Osteoblast (primary cell): ENCODE measurements at places on chromosomes 16 and 17. TPM values are rescaled to one million over a fixed set of nuclear protein-coding genes. Genes with fewer than 3 reads are reported as not detected.

DNA sequence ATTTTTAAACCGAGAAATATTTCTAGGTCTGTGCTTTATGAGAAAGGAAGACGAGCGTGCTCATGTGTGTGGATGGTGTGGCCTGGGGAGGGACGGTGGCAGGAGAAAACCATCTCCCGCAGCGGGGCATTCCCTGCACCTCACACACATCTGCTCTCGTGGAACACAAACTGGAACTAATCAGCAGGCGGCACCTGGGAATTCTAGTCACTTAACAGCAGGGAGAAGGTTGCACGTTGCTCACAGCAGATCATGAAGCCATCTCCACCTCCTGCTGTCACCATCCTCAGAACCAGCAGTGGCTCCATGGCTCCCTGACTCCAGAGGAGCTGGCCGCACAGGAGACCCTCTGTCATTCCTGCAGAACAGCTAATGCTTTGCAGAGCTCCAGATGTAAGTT is 35.2 kb downstream of the ADCY9 start:
- H3K4me1 ChIP-seq = peaks cover 6% of the 10 kb centered on the region
- no peaks in the 10 kb centered on the region for H3K36me3 ChIP-seq
- no peak overlapping the region for H3K27ac ChIP-seq
- H3K4me3 ChIP-seq = no peak overlapping the region

DNA sequence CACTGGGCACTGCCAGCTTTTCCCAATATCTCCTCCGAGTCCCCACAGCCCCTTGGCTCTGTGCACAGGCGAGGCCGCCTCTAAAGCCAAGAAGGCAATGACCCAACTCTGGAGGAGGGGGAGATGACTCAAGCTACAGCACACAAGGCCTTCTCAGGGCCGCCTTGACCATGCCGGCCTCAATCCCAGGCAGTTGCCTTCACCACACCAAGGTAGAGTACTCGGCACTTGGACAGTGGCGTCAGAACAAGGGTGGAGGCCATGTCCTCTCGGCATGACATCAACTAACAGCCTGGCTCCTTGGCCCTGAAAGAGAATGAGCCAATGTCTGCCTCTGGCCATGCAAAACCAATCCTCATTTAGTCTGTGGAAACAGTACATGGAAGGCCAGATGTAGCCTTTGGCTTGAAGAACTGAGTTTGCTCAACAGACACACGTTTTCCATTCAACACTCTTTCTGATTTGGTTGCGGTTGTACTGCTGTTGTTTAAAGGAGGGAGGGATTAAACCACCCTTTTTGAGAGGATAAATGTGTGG is 139.6 kb downstream of the XYLT1 start:
- no peak for DNase-seq
- no peaks in the 10 kb centered on the region for H3K36me3 ChIP-seq
- H3K27ac ChIP-seq = no peak overlapping the region
- H3K27me3 ChIP-seq = no peaks in the 10 kb centered on the region
- H3K4me3 ChIP-seq = no peak overlapping the region

GRCh38 chr17:49512296-49513043 is 17.4 kb downstream of the NGFR start:
- H3K27me3 ChIP-seq = peaks cover 11% of the 10 kb centered on the region
- H3K4me3 ChIP-seq = no peak overlapping the region
- no peaks in the 10 kb centered on the region for H3K36me3 ChIP-seq
- peaks cover 24% of the 10 kb centered on the region for H3K4me1 ChIP-seq

DNA sequence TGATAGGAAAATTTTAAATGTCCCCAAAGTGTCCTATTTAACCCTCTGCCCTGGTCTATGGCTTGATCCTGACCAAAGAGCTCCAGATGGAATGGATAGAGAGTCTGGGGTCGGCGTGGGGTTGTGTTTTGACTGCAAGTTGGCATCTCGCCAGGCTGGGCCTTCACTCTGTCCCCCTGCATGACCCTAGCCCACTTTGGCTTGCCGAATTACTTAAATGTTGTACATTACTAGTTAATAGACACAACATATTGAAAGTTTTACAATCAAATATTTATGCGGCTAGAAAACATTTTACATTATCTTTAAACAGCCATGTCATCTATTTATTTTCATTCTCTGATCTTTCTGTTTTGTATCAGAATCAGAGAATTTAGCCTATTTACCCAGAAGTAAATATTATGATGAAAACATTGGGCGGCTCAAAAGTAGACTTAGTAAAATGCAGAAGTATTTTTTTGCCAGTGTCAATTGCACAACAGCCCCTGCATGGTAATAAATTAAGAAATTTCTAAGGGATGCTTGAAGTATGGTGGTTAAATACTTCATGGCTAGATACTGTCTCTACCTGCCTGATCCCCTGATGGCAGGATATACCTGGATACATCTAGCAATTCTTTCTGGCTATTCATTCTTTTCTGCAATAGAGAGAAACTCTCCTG is 18.8 kb upstream of the MYOCD start:
- H3K27ac ChIP-seq = no peak overlapping the region
- no peaks in the 10 kb centered on the region for H3K4me1 ChIP-seq
- H3K36me3 ChIP-seq = no peaks in the 10 kb centered on the region
- H3K4me3 ChIP-seq = no peak overlapping the region
- DNase-seq = no peak
- H3K27me3 ChIP-seq = no peaks in the 10 kb centered on the region

Gene C16orf86
- 6.2 and 6.9 TPM in 2 replicates for total RNA-seq

GRCh38 chr16:19138601-19139000 is 24.8 kb downstream of the ITPRIPL2 start:
- H3K36me3 ChIP-seq = no peaks in the 10 kb centered on the region
- no peaks in the 10 kb centered on the region for H3K27me3 ChIP-seq
- no peak overlapping the region for H3K4me3 ChIP-seq
- peaks cover 14% of the 10 kb centered on the region for H3K4me1 ChIP-seq
- H3K27ac ChIP-seq = no peak overlapping the region
- DNase-seq = peak; percentile 58

DNA sequence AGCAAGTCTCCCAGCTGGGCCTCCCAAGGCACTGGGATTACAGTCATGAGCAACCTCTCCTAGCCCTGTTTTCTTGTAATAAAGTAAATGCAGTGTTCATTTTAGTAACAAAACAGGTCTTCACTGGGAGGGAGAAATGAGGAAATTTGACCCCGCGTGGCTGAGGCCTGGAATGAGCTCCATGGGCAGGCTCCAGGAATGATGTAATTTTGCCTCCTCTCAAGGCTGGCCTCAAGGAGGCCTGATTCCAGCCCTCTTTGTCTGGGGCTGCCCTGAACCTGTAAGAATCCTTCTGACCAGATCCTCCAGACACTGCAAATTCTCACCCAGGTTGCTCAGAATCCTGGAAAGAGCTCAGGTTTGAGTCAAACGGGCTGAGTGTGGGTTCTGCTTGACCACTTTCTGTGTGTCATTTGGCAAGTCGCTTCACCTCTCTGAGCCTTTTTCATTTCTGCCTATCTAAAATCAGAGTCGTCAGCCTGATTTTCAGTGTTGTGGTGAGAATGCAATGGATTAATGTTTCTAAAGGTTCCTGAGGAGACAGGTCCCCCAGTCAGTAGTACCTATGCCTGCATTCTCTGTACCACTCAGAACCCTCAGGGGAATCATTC is 57.1 kb downstream of the RAB11FIP4 start:
- peak; percentile 88 for DNase-seq
- no peaks in the 10 kb centered on the region for H3K36me3 ChIP-seq
- no peak overlapping the region for H3K27ac ChIP-seq
- no peaks in the 10 kb centered on the region for H3K27me3 ChIP-seq
- H3K4me3 ChIP-seq = no peak overlapping the region

Gene PYY
- total RNA-seq = not detected in 2 replicates

Gene SHISA9
- total RNA-seq = under 0.01 TPM in 2 replicates

Gene NPIPA2
- 0.72 TPM in 1 of 2 replicates, not detected in the other for total RNA-seq

- no peaks in the 10 kb centered on the region for H3K36me3 ChIP-seq
- H3K27me3 ChIP-seq = peaks cover 10% of the 10 kb centered on the region
- no peak overlapping the region for H3K4me3 ChIP-seq
- no peak overlapping the region for H3K27ac ChIP-seq
Measured at GRCh38 chr17:72489272-72489641, 368.4 kb downstream of the SOX9 start.

- H3K36me3 ChIP-seq = no peaks in the 10 kb centered on the region
- H3K4me3 ChIP-seq = no peak overlapping the region
- H3K27me3 ChIP-seq = no peaks in the 10 kb centered on the region
- peaks cover 16% of the 10 kb centered on the region for H3K4me1 ChIP-seq
- H3K27ac ChIP-seq = no peak overlapping the region
- DNase-seq = peak; percentile 92
Measured at GRCh38 chr17:31525801-31526549, 134.5 kb downstream of the RAB11FIP4 start.

DNA sequence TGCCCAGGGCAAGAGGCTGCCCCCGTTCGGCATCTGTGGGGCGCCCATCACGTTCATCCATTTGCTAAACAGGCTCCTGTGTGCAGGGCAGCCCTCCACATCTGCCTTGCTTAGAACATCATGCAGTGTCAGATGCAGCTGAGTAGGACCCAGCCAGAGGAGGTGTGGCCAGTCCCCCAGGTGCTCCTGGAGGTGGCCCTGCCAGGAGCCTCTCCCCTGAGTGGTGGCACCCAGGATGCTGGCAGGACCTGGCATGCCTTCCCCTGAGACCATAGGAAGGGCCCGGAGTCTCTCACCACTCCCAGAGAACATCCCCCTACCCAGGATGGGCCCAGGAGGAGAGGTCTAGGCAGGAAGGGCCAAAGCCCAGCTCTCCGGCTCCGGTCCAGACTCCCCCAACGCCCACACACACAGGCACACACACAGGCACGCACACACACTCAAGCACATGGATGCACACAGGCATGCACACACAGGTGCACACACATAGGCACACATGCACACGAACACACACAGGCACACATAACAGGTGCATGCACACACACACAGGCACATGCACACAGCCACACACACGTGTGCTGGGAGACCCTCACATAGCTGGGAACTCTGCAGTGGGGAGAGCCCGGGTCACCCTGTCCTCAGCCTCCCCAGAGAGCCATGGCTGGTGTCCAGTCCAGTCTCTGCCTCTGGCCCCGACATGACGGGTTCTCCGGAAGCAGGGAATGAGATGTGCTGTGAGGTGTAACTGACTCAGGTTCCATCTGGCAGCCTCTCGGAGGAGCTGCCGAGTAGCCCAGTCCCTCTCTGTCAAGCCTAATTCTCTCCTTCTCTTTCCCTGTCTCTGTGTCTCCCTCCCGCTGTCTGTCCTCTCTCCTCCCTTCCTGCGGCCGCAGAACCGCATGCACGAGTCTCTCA is 74.6 kb downstream of the AMFR start:
- no peaks in the 10 kb centered on the region for H3K4me1 ChIP-seq
- DNase-seq = peak; percentile 88
- no peaks in the 10 kb centered on the region for H3K27me3 ChIP-seq
- H3K36me3 ChIP-seq = no peaks in the 10 kb centered on the region
- no peak overlapping the region for H3K4me3 ChIP-seq

DNA sequence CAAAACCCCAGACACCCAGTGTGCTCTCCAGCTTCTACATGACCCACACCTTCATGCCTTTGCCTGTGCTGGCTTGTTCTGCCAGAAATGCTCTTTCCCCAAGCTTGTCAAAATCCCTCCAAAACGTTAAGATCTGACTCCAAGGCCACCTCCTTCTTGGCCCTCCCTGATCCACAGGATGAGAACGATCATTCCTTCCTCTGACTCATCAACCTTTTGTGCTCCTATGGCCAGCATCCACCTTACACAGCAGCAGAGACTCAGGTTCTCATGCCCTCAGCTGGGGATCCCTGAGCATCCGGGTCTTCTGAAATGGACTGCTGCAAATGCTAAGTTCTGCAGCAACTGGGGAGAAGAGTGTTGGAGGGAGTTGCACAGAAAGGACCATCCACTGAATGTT is 2.9 kb downstream of the ZBTB4 start:
- no peak overlapping the region for H3K4me3 ChIP-seq
- H3K4me1 ChIP-seq = peaks cover 34% of the 10 kb centered on the region
- peak overlapping the region; percentile 93 for H3K27ac ChIP-seq
- no peaks in the 10 kb centered on the region for H3K27me3 ChIP-seq
- peak; percentile 80 for DNase-seq

- no peaks in the 10 kb centered on the region for H3K27me3 ChIP-seq
- no peak overlapping the region for H3K27ac ChIP-seq
- H3K4me3 ChIP-seq = no peak overlapping the region
Measured at GRCh38 chr17:78889531-78889930, 13.5 kb downstream of the CEP295NL start.

Gene PYCARD
- 53.9 and 61.5 TPM in 2 replicates for total RNA-seq

GRCh38 chr17:30476726-30477082 is 504 bp upstream of the GOSR1 start:
- H3K27me3 ChIP-seq = no peaks in the 10 kb centered on the region
- H3K36me3 ChIP-seq = peaks cover 21% of the 10 kb centered on the region
- H3K4me1 ChIP-seq = peaks cover 8% of the 10 kb centered on the region
- H3K4me3 ChIP-seq = peak overlapping the region; percentile 86
- H3K27ac ChIP-seq = peak overlapping the region; percentile 96
- peak; percentile 49 for DNase-seq

Gene TMC8
- not detected in 2 replicates for total RNA-seq
